ENCODE measurements at places on chromosomes 3 and 15.

GRCh38 chr3:123535580-123535979, 49.3 kb downstream of the HACD2 start:
- DNase-seq = no peak

- DNase-seq = no peak
Measured at GRCh38 chr3:34284959-34285826, 486.8 kb downstream of the PDCD6IP start.

DNA sequence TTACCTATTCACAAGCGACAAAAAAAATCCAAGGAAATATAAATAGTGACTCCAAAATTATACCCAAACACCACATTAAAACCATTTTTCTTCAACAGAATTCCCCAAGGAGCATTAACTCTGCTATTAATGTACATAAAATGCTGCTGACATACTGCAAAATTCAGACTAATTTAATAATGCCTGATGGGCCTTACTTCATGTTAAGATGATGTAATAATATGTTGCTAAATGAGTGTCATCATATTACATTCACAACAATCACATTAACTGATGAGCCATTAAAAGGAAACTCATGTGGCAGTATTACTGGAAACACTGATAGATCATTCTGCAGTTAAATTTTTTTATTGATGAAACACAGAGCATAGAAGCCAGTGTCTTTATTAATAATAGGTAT, 204.9 kb upstream of the CGNL1 start:
- DNase-seq = no peak

GRCh38 chr3:195061756-195062655, 209.0 kb downstream of the XXYLT1 start:
- DNase-seq = no peak

DNA sequence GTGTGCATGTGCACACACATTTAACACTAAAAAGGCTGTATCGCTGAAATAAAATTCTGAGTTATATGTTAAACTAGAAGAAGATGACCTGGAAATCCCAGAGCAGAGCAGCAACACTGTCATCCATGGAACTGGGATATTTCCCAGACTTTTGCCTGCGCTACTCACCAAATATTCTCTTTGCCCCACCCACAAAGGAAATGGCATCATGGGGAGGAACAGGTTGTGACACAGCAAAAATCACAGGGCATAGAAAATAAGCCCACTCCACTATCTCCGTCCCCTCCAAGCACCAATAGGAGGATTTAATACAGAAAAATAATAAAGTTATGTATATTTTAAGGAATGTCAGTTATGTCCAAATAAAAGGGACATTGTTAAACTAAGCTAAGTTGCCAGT, 71.7 kb downstream of the COL8A1 start:
- no peak for DNase-seq

DNA sequence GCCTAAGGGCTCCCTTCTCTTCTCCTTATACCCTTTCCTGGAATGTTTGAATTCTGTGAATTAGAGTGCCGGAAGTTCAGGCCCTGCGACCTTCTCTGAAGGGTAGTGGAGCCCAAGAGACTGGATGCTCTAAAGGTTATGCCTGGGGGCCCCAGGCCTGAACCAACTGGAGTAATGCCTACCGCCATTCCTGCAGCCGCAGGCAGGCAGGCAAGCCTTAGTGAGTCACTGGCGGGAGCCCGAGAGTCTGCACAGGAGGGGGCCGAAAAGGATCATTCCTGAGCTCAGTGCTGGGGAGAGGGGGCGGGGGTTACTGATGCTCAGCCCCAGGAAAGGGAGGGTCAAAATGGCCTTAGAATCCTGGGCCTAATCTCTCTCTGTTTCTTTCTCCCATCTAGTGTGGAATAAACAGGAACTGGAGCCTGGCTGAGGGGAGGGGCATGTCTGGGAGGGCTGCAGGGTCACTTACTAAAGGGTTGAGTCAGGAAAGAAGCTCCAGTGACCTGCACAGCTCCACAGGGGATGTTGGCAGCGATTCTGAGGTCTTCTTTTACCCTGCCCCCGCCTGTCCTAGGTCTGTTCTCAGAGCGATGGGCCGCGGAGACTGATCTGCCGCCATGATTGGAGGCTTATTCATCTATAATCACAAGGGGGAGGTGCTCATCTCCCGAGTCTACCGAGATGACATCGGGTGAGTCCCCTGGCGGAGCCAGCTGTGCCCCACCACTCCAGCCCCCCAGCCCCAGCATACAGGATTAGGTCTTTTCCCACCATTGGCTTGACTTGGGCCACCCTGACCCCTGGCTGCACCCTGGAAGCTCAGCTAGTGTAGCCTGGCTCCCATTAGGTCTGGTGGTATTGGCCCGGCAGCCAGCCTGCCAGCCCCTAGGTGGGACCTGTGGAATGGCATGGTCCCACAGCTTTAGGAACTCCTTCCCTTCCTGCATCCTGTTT, 2.0 kb downstream of the AP2M1 start:
- DNase-seq = no peak

- DNase-seq = no peak
Measured at GRCh38 chr3:11791339-11792200, 55.1 kb downstream of the TAMM41 start.

DNA sequence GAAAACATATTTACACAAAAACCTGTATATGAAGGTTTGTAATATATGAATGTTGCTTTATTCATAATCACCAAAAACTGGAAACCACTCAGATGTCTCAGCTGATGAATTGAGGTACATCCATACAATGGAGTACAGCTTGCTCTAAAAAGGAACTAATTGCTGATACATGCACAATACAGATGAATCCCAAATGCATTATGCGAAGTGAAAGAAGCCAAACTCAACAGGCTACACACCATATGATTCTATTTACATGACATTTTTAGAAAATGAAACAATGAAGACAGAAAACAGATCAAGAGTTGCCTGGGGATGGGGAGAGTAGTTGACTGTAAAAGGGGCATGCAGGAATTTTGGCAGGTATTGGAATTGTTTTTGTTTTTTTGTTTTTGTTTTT, 95.5 kb downstream of the IQCH start:
- no peak for DNase-seq

DNA sequence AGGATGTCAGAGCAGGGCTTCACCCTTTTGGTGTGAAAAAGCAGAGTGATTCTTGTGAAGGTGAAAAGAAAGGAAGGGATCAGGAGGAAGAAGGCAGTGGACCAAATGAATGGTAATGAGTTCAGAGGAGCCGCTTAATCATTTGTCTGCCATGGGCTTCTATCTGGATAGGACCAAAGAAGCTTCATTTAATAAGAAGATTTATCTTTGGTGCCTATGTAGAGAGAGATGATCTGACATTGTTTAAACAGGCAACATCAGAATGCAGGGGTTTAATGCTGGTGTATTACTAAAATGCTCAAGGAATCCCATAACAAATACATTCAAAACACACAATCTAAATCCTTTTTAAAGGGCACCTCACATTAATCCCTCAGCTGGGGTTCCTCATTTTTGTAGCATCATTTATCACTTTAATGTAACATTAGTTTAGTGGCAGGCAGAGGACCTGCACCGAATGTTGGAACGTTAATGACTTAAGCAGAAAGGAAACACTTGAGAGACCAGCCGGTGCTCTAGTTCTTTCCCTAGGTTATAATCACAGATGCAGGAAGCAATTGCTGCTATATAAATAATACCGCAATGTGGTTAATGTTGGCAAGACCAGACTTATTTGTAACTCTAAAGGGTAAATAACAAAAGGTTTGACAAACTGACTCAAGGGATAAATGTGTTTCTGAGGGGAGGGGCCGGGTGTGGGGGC, 27.9 kb upstream of the IL1RAP start:
- no peak for DNase-seq

DNA sequence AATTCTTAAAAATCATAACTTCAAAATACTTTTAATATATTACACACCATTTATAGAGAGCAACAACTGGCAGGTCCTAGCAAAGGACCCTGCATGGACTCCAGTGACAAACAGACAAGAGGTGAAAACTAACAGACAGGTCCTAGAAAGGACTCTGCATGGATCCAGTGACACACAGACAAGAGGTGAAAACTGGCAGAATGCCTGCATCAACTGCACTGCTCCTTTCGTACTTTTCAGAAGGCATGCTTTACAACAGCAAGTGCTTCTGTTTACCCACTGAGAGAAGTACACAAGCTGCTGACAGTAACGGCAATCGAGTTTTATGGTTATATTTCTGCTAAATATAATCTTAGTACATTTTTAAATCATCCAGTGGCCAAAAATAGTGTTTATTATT, 24.3 kb upstream of the GP5 start:
- DNase-seq = no peak

All from stimulated activated CD8-positive, alpha-beta memory T cell treated with anti-CD3 and anti-CD28 coated beads, Interleukin-4, amount 100 ng/mL, for 1 hour (primary cell).